Bronchus fibroblast of lung (primary cell): ENCODE measurements at places on chromosomes 3 and 15. TPM values are rescaled to one million over a fixed set of nuclear protein-coding genes. Genes with fewer than 3 reads are reported as not detected.

Gene SMCO1
- total RNA-seq, result 0.15 and 0.34 TPM in 2 replicates

Gene MORC1
- not detected in 2 replicates for total RNA-seq

Gene SAMD7
- not detected in 2 replicates for total RNA-seq

Gene LEKR1
- 0.17 and 0.45 TPM in 2 replicates for total RNA-seq

Gene HRG
- not detected in 2 replicates for total RNA-seq

Gene TMEM115
- 52.5 and 56.2 TPM in 2 replicates for total RNA-seq

Gene RTP3
- not detected in 2 replicates for total RNA-seq

Gene PROS1
- total RNA-seq, result 8.6 and 11.9 TPM in 2 replicates

Gene PRSS50
- total RNA-seq, result not detected in 2 replicates

Gene CCR8
- not detected in 2 replicates for total RNA-seq

Gene RLBP1
- total RNA-seq, result not detected in 2 replicates

Gene POPDC2
- not detected in 2 replicates for total RNA-seq

Gene LRRC28
- total RNA-seq, result 23.9 and 26.4 TPM in 2 replicates

Gene STARD5
- total RNA-seq, result 5.2 and 8.2 TPM in 2 replicates

Gene C3orf33
- 1.2 and 2.0 TPM in 2 replicates for total RNA-seq

Gene CNOT10
- 17.0 and 21.7 TPM in 2 replicates for total RNA-seq

Gene GCHFR
- 4.2 and 4.8 TPM in 2 replicates for total RNA-seq

Gene TM4SF4
- total RNA-seq, result under 0.01 TPM in 1 of 2 replicates, not detected in the other

Gene AADACL2
- total RNA-seq, result not detected in 2 replicates

Gene VGLL4
- total RNA-seq, result 17.0 and 18.9 TPM in 2 replicates

Gene LSMEM2
- not detected in 2 replicates for total RNA-seq

Gene OIP5
- 21.3 and 24.2 TPM in 2 replicates for total RNA-seq

Gene MASP1
- 1.8 and 2.4 TPM in 2 replicates for total RNA-seq

Gene KBTBD13
- total RNA-seq, result not detected in 2 replicates

Gene SGO1
- 9.5 and 11.8 TPM in 2 replicates for total RNA-seq

Gene TLR9
- under 0.01 TPM in 1 of 2 replicates, not detected in the other for total RNA-seq

Gene SEMA5B
- total RNA-seq, result not detected in 2 replicates

Gene CFAP100
- total RNA-seq, result not detected in 2 replicates

Gene GREM1
- 25.0 and 26.1 TPM in 2 replicates for total RNA-seq

Gene POLQ
- total RNA-seq, result 4.3 and 4.7 TPM in 2 replicates

Gene IQSEC1
- total RNA-seq, result 7.6 and 8.2 TPM in 2 replicates

Gene PIERCE2
- total RNA-seq, result 2.4 and 3.4 TPM in 2 replicates

Gene CHRFAM7A
- 0.15 TPM in 1 of 2 replicates, not detected in the other for total RNA-seq

Gene CPNE4
- not detected in 2 replicates for total RNA-seq

Gene GNAT1
- not detected in 2 replicates for total RNA-seq

Gene TM4SF18
- total RNA-seq, result under 0.01 TPM in 1 of 2 replicates, not detected in the other

Gene SLC24A5
- total RNA-seq, result not detected in 2 replicates

Gene CORO2B
- 14.0 and 14.3 TPM in 2 replicates for total RNA-seq

Gene NME9
- total RNA-seq, result not detected in 2 replicates
